ENCODE measurements at places on chromosomes 5 and 9.
A peak's percentile ranks its signal among the peaks of the same experiment; 100 is the strongest.

DNA sequence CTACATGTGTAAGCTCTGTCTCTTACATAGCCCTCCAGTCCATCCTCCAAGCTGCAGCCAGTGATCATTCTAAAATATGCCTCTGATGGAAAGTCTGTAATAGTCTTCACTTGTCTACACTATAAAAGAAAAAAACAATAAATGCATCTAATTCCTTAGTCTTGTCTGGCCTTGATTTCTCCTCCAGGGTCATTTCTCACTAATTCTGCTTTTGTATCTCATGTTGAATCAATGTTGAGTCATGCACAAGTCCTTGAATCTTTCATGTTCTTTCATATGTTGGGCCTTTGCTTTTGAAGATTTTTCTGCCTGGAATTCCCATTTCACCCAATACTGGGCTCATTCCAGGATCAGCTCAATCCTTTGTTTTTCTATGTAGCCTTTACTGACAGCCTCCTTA is 121.1 kb upstream of the TRIM32 start:
- no peak for DNase-seq

- no peak for DNase-seq
Measured at GRCh38 chr9:131304676-131305355, 15.3 kb downstream of the PLPP7 start.

- DNase-seq = no peak
Measured at GRCh38 chr9:134488331-134489280, 153.0 kb upstream of the COL5A1 start.

DNA sequence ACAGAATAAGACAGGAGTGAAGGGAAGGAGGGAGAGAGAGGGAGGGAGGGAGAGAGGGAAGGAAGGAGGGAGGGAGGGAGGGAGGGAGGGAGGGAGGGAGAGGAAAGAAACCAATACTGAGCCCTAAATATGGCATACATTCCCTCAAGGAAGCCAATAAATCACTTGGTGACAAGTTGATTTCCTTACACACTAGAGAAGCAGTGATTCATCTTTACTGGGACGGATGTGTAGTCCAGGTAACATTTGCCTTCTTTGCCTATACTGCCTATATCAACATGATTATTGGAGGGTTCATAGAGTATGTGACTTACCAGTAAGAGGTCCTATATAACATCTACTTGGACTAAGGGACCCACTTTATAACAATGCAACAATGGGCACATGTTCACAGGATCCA is 83.2 kb downstream of the TRIM36 start:
- no peak for DNase-seq

DNA sequence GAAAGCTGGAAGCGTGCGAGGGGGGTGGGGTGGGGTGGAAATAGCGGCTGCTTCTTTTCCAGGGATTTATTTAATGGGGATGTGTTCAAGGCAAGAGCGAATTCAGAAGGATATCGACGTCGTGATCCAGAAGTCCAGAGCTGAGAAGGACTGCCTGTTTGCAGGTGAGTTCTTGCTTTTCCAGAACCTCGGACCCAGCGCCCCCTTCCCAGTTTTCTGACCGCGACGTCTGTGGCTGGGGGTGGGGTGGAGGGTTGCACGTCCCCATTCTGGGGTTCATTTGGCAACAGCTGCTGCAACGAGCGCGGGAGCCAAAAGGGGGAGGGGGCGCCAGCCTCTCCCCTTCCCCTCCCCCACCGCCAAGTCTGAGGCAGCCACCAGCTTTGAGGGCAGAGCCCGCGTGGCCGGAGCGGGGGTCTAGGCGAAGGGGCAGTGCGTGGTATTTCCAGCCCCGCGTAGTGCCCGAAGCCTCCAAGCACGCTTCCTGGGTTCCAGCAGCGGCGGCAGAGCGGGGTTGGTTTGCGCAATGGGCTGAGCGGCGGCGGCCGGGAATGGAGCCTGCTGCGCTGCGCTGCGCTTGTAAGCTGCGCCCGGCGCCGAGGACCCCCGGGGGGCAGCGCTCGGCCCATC is 701 bp downstream of the PARP8 start:
- DNase-seq = no peak

GRCh38 chr9:89422151-89422975 is 75.5 kb downstream of the SEMA4D start:
- no peak for DNase-seq

- DNase-seq = no peak
Measured at GRCh38 chr5:40220260-40220659, 459.5 kb upstream of the PTGER4 start.

DNA sequence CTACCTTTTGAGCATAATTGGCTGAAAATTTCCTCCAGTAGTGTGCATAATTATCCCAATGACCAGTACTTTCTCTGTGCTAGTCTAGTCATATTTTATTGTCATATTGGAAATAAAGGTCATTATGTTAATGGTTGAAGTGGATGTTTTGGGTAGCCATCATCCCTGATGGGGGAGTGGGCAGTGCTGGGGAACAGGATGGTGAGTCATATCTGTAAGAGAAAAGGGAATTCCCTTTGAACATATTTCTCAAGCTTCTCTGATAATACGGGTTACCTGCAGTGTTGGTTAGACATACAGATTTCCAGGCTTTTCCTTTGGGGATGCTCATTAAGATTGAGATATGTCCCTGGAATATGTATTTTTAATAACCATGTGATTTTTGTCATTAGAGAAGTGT is 33.3 kb upstream of the SPATA31D4 start:
- DNase-seq = no peak

- DNase-seq = no peak
Measured at GRCh38 chr9:15068261-15068660, 158.0 kb upstream of the FREM1 start.

DNA sequence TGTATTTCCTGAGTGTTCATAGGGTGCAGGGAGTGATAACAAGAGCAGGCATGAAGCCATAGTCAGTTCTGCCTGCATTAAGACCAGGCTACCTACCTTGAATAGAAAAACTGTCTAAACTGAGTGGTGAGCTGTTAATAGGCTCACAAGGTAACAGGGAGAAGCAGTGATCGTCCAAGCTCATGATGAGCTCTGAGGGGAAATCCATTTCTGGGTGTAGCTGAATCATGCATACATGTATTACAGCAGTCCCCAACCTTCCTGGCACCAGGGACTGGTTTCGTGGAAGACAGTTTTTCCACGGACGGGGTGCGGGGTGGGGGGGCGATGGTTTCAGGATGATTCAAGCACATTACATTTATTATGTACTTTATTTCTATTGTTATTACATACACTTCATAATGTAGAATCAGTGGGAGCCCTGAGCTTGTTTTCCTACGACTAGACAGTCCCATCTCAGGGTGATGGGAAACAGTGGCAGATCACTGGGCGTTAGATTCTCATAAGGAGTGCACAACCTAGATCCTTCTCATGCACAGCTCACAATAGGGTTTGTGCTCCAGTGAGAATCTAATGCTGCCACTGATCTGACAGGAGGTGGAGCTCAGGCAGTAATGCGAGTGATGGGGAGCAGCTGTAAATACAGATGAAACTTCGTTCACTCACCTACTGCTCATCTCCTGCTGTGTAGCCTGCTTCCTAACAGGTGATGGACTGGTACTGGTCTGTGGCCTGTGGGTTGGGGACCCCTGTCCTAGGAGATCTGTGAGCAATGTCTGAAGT is 100.0 kb upstream of the IL6ST start:
- no peak for DNase-seq

- DNase-seq = no peak
Measured at GRCh38 chr9:5790923-5791322, 42.0 kb downstream of the ERMP1 start.

DNA sequence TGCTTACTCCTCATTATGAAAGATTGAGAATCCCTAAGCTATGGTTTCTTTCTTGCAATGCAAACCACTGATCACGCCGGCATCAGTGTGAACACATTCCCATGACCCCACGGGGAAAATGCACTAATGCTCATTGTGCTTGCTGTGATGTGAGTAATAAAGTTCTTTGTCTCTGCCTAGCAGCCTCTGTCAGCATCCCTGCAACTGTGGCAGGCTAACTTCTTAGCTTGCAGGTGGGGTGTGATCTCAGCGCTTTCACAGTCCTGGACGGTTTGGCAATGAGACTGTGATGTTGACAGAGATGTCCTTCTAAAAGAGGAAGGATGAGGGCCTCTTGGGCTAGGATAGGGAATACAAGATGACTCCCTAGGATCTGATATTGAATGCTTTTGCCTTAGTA is 1218.7 kb downstream of the EFNA5 start:
- DNase-seq = no peak

DNA sequence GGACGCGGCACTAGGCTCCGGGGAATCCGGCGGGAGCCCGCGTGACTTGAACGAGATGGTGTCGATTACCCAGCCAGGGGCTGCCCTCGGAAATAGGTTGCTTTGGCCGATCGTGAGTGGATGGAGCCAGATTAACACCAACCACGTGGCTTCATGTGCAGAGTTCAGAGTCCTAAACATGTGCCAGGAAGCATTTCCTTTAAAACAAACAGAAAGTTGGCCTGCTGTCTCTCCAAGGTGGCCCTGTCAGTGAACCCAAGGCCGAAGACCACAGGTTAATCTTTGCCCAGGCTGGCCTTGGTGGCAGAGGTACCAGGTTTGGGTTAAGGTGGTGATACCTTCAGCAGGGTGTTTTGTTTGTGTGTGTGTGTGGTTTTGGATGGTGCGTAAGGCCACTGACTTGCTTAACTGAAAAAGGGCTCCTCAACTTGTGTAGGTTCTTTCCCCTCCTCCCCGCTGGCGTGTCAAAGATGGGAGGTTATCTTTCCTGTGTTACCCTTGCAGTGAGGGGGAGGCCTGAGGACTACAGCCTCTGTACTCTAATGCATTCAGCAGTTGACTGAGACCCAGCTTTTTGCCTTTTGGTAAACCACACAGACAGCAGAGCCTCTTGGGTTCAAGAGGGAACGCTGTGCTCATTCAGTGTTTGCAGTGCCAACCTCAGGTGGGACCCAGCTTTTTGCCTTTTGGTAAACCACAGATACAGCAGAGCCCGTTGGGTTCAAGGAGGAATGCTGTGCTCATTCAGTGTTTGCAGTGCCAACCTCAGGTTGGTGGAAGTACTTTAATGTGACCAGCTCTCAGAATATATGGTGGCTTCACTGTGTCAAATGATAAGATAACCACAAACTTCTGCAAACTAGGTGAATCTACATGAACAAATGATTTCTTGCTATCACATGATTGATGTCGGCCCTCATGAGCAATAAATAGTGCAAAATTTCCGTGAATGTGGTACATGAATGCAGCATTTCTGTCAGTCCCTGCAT is 1.4 kb downstream of the IQGAP2 start:
- DNase-seq = peak; percentile 33

Measured in stimulated activated CD8-positive, alpha-beta memory T cell treated with anti-CD3 and anti-CD28 coated beads, Interleukin-2, amount 100 ng/mL, for 1 hour (primary cell).